ENCODE measurements at places on chromosomes 2 and 18.
A peak's percentile ranks its signal among the peaks of the same experiment; 100 is the strongest.

DNA sequence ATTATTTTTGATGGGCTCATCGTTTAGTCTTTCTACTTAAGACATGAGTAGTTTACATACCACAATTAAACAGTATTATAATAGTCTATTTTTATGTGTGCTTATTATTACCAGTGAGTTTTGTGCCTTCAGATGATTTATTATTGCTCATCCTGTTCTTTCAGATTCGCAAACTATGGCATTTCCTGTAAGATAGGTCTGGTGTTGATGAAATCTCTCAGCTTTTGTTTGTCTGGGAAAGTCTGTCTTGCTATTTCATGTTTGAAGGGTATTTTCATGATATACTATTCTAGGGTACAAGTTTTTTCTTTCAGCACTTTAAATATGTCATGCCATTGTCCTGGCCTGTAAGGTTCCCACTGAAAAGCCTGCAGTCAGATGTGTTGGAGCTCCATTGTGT lies 101.3 kb downstream of the DNAH7 start:
- DNase-seq = no peak

- DNase-seq = no peak
These were observed 57.2 kb upstream of the UGP2 start for GRCh38 chr2:63784461-63784860.

DNA sequence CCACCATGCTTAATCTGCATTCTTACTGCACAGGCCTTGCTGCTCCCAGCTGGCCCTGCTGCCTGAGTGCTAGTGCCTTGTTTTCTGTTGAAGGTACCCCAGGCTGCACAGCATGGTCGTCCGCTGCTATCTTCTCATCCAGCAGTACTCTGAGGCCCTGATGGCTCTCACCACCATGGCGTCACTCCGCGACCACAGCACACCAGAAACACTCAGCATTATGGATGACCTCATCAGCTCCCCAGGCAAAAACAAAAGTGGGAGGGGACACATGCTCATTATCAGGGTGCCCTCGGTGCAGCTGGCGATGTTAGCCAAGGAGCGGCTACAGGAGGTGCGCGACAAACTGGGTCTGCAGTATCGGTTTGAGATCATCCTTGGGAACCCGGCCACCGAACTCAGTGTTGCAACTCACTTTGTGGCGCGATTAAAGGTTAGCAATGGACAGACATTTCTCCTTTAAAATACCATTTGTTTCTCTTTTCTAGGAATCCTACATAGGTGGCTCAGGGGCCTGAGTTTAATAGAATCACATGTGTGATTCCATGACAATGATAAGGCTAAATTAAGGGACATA lies 110.5 kb downstream of the ESCO1 start:
- DNase-seq = no peak

GRCh38 chr2:134796373-134796772 lies 42.0 kb upstream of the ACMSD start:
- no peak for DNase-seq

DNA sequence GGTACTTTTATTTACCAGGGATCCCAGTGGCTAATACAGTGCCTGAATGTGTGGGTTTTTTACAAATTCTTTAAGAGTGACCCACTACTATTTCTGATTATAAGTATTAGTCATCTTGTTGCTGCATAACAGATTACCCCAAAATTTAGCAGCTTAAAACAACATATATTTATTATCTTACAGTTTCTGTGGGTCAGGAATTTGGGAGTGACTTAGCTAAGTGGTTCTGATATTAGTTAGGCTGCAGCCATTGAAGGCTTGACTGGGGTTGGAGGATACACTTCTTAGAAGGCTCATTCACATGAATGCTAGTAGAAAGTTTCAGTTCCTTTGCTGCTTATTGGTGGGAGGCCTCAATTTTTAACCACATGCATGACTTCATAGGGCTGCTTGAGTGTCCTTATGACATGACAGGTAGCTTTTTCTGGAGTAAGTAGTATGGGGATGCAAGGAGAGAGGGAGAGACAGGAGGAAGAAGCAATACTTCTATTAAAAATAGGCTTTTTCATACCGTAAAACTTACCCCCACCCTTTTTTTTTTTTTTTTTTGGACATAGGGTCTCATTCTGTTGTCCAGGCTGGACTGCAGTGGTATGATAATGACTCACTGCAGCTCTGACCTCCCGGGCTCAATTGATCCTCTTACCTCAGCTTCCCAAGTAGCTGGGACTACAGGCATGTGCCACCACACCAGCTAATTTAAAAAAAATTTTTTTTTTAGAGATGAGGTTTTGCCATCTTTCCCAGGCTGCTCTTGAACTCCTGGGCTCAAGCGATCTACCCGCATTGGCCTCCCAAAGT lies 13.3 kb upstream of the POLE4 start:
- DNase-seq = no peak

DNA sequence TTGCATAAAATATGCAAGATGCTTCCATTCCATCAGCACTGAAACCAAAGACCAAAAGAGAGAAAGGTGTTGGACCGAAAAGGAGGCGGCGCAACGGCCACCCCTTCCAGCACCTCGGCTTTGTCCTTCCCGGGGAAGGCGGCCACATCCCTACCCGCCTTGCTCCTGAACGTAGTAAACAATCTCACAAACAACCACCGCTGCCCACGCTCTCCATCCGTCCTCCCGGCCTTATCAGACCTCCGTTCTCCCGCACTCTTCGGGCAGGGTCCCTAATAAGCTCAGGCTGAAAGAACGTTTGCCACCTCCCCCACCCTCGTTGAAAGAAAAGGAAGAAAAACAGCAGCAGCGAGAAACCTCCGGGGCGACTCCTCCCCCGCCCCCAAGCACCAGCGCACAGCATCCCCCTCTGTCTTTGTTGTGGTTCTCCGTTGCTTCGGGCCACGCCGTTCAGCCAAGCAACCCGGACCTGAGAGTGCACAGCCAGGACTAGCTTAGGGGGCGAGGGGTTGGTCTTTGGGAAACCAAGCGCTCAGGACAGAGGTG lies 4.4 kb downstream of the EVX2 start:
- DNase-seq = no peak

GRCh38 chr18:23784832-23785245 lies 95.6 kb downstream of the LAMA3 start:
- no peak for DNase-seq

DNA sequence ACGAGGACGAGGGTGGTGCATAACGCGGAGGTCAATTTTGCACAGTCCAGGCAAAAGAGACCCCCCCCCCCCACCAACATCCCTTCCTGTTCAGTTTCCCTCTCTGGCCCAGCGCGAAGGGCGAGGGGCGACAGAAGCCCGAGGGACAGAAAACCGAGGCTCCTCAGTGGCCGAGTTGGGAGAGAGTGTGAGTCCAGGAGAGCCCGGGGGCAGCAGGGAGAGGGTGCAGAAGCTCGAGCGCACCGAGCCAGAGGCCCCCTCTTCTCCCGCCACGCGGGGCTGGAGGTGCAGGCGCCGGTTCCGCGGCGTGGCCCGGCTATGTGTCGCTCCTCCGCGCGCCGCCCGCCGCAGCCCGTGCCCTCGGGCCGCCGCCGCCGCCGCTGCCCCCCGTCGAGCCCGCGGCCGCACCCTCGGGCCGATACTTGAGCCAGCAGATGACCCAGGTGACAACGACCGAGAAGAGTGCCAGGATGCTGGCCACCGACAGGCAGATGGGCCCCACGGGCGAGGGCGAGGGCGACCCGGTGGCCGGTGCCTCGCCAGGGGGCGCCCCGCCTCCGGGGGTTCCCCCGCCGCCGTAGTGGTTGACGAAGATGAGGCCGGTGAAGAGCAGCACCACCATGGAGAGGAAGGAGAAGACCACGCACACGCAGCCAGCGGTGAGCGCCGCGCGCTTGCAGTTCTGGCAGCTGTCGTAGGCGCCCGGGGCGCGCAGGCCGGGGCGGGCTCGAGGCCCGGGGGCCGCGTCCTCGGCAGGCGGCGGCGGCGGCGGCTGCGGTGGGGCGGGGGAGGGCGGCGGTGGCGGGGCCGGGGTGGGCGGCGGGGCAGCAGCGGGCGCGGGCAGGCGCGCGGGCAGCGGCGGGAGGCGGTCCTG lies 20.2 kb upstream of the PAX3 start:
- DNase-seq = no peak

GRCh38 chr18:34734056-34734455 lies 24.0 kb downstream of the DTNA start:
- no peak for DNase-seq

DNA sequence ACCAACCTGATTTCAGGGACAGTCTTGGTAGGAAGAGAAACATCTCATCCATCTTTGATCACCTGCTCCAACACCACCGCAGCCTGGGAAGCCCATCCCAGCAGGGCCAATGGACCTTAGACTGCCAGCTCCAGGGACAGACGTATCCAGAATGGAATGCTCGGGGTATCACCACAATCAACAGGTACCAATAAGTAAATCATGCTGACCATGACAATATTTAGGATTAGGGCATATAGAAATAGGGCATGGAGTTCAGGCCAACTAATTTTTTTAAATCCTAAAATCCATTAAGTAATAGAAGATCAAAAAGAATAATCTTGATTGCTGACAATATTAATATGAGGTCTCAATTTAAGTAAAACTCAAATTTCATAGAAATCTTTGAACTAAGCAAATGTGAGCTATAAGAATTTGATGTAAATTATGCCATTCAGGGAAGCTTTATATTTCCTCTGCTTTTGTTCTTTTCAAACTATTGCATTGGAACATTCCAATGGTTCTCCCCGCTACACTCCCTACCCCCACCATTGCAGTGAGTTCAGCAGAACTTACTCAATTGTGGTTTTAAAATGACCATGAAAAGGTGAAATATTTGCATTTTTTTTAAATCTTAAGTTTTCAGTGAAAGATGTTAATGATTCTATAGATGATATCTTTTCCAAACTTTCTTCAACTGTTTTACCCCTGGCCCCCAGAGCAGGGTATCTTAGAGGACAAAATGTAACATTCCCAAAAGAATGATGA lies 138.6 kb downstream of the DNER start:
- DNase-seq = no peak

- DNase-seq = no peak
These were observed 78.9 kb downstream of the UXS1 start for GRCh38 chr2:106115250-106115649.

DNA sequence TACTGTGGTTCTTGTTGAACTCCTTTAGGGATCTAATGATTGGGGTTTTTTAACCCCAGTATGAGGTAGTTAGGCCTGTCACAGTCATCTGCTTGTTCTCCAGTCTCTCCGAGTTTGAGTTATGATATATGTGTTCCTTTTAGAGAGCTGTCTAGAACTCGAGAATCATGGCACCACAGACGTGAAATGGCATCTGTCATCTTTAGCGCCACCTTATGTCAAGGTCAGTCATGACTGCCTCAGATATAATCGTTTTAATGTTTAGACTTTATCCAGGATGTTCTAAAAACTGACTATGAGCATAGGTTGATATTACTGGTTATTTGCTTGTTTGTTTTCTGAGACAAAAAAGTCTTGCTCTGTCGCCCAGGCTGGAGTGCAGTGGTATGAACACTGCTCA lies 112.2 kb downstream of the CEP192 start:
- DNase-seq = no peak

DNA sequence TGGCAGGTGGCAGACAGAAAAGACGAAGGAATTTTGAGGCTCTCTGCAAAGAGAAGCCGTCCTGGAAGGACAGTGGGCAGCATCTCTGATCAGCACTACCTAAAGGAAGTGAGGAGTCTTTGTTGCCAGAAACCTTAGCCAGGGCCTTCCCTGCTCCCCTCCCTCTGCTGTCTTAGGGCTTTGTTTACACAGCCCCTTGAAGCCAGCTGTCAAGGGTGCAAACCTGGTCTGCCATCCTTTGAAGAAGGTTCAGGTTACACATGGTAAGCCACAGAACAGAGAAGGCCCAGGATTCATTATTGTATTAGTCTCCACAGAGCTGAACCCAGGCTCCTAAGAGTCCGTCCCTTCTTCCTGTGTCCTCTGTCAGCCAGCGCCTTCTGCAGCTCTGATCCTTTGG lies 356.7 kb downstream of the TGIF1 start:
- DNase-seq = no peak

- DNase-seq = no peak
These were observed 22.8 kb upstream of the DGKD start for GRCh38 chr2:233331536-233331935.

DNA sequence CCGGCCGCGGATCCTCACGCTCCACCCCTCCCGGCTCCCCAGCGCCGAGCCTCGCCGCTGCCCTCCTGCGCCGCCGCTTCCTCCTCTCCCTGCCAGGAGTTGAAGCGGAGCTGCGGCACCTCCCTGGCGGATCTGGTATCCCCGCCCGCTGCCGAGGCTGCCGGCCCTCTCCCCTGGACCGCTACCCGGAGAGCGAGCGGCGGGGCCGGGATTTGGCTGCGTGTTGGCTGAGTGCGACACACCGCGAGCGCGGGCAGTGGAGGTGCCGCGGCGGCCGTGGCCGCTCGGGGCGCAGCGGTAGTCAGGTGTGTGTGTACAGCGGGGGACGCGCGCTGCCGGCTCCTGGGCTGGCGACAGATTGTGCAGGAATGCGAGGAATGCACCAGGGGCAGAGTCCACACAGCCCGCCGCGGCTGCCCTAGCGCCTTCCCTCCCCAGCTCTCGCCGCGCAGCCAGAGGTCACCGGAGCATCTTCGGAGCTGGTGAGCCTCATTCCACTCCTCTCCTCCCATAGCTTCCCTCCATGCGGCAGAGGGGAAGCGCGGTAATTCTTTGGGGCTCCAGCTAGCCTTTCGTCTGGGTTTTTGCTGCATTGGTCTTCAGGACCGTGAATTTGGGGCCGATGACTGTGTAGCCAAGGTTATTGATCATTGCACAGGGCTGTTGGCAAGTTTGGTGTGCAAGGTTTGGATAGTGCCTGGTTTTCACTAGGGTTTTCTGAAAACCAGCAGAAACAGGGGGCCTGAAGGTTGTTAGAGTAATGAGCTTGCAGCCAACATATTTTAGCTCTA lies 1.3 kb downstream of the PKP4 start:
- DNase-seq = peak; percentile 28

DNA sequence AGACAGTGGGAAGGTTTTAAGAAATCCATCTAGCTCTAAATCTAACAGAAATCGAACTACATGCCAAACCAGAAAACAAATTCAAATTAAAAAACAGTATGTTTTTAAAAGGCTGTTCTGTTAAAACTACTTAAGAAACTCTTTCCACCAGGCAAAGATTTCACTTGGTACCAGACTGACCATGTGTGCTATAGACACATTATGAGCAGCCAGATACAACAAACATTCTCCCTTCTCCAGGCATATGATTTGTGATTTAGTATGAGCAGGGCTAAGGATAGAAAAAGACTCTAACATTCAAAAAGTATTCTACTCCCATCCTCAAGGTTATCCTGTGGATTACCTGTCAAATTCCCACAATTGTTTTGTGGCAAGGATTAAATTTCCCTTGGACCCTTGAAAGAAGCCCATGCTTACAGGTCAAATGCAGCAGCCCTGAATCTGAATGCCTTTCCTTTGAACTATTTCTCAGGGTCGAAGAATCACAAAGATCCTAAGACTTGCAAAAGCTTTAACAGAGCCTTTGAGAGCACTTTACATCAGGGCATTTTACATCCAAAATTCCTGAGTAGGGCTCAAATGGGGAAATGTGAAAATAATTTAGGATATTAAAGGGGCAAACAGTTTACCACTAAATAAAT lies 42.5 kb upstream of the TTC32 start:
- no peak for DNase-seq

- no peak for DNase-seq
These were observed 4.0 kb downstream of the BAZ2B start for GRCh38 chr2:159612255-159612901.

GRCh38 chr18:35618696-35619095 lies 37.2 kb downstream of the GALNT1 start:
- DNase-seq = no peak

GRCh38 chr2:216318521-216318874 lies 53.8 kb downstream of the MARCHF4 start:
- no peak for DNase-seq

- DNase-seq = no peak
These were observed 57.0 kb downstream of the ZC3H8 start for GRCh38 chr2:112197868-112198267.
